ENCODE measurements at places on chromosomes 12 and 14.
A peak's percentile ranks its signal among the peaks of the same experiment; 100 is the strongest.

DNA sequence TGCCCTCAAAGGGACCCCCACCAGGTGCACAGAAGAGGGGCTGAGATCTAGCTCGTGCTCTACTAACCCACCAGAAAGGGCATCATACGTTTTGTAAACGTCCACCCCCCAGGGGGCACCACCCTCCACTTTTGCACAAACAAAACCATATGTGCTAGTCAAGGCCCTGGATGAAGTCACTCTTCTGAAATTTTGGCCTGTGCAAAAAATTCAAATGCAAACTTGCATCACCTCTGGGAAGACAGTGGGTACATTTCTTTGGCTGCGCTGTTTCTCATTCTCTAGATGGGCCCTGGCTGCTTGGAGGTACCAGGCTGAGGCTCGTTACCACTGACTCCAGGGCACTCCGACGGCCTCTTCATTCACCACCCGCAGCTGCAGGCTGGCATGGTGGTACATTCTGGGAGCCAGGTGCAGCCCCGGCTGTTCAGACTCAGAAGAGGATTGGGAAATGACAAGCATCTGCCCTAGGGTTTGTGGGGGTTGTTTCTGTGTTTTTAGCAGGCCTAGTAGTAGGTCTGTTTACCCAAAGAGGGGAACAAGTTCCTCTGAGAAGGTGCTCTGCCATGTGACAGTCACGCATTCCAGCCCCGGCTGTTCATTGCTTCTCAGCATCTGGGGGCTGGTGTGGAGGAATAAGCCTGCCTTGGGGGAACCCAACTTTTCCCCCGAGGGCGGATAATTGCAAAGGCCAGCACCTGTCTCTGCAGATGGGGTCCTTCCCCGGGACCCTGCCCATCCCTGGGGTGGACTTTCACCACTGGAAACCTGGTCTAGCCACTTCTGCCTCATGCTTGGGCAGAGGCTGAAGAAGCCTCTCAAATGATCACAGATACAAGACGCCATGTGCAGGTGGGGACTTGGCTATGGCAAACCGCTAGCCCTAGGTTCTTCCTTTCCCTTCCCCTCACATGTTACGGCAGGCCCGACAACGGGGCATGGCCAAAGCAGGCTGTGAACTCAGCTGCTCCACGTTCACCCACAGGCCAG is 147.6 kb downstream of the DPF3 start:
- no peak for DNase-seq

GRCh38 chr14:90857866-90858265 is 41.6 kb upstream of the TTC7B start:
- no peak for DNase-seq

- DNase-seq, result no peak
These were observed 6.0 kb downstream of the VPS37B start for GRCh38 chr12:122889761-122890520.

DNA sequence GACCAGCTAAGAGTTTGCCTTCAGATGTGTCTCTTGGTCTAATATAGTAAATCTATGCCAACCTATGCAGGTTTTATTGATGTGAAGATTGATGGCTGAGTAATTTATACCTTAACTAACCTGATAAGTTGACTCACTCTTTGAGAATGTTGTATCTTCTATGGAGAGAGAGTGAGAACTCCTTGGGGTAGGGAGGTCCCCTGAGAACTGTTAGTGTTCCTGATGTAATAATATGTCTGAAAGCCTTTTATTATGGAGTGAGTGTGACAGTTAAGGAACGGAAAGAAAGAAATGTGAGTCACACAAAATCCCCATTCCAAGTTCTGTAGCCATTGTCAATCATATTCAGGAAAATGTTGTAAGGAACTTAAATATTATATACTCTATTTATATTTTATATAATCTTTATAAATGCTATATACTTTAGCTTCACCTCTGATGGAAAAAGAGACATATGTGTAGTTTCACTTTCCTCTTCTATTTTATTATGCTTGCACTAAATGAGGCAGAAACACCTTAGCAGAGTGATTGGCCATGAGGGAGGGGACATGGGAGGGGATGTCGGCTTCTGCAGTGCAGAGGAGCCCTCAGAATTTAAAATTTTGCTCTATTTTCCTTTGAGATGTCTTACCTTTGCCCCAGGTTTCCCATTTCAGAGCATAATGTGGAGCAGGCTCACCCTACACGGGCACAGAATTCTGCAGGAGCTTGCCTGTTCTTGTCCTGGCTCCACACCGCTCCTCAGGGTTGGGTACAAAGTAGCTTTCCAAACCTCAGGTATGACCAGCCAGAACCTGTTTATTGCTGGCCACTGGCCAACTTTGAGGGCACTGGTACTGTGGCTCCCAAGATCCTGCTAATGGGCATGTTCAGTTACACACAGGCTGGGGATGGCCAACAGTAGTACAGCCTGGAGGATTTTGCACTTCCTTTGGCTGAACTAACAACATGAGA is 57.7 kb downstream of the ARF6 start:
- no peak for DNase-seq

DNA sequence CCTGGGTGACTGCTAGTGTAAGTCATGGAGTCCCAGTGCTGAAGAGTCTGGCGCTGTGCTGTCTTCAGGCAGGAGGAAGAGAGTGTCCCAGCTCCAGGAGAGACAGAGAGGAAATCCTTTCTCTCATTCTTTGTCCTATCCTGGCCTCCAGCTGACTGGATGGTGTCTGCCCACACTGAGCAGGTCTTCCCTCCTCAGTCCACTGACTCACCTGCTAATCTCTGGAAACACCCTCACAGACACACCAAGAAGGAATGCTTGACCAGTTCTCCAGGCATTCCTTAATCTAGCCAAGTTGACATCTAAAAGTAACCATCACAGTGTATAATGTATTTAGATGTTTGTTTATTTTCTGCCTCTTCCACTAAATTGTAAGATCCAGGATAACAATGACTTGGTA is 53.9 kb downstream of the EMP1 start:
- DNase-seq, result no peak

GRCh38 chr12:50933459-50934124 is 18.8 kb upstream of the HIGD1C start:
- peak; percentile 24 for DNase-seq

GRCh38 chr14:87540339-87540738 is 452.6 kb downstream of the GALC start:
- no peak for DNase-seq

- no peak for DNase-seq
These were observed 141.0 kb upstream of the ALG10B start for GRCh38 chr12:38175538-38175937.

DNA sequence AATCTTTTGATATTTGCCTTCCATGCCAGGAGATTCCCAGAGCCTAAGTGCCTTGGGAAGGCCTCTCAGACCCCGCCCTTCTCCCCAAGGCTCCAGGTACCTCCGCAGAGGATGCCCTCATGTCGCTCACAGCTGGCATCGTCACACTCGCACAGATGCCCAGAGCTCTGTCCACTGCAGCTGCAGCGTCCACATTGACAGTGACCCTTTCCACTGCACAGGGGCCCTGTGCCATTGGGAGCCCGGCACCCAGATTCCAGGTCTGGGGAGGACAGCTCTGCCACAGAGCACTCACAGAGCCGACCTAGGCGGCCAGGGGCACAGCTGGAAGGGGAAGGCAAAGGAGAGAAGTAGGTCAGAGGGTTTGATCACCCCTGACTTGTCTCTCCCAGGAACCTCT is 12.3 kb upstream of the CSAD start:
- no peak for DNase-seq

DNA sequence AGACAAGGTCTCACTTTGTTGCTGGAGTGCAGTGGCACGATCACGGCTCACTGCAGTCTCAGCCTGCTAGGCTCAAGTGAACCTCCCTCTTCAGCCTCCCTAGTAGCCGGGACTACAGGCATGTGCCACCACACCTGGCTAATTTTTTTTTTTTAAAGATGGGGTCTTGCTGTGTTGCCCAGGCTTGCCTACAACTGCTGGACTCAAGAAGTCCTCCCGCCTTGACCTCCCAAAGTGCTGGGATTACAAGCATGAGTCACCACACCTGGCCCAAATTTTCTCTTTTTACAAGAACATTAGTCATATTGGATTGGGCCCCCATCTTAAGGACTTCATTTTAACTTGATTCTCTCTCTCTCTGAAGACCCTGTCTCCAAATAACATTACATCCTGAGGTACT is 7.0 kb upstream of the HECTD4 start:
- no peak for DNase-seq

- DNase-seq, result no peak
These were observed 7.1 kb upstream of the PGF start for GRCh38 chr14:74962493-74962892.

DNA sequence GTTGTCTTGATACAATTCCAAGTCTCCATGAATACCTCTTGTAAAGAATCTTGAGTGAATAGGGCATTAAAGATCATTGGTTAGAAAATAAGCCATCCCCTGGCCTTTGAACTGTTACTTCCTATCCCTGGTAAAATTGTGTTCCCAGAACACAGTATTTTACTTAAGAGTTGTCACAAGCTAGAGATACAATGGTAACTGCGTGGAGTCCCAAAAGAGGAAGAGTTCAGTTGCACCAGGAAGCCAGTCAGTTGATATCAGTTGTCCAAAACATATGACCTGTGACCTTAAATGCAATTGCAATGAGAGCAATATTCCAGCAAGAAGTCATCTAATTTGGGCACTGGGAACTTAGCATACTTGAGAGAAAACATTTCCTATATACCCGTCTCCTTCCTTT is 117.3 kb downstream of the NEDD1 start:
- DNase-seq, result no peak

- DNase-seq, result no peak
These were observed 42.5 kb upstream of the MAP1LC3B2 start for GRCh38 chr12:116516657-116517056.

DNA sequence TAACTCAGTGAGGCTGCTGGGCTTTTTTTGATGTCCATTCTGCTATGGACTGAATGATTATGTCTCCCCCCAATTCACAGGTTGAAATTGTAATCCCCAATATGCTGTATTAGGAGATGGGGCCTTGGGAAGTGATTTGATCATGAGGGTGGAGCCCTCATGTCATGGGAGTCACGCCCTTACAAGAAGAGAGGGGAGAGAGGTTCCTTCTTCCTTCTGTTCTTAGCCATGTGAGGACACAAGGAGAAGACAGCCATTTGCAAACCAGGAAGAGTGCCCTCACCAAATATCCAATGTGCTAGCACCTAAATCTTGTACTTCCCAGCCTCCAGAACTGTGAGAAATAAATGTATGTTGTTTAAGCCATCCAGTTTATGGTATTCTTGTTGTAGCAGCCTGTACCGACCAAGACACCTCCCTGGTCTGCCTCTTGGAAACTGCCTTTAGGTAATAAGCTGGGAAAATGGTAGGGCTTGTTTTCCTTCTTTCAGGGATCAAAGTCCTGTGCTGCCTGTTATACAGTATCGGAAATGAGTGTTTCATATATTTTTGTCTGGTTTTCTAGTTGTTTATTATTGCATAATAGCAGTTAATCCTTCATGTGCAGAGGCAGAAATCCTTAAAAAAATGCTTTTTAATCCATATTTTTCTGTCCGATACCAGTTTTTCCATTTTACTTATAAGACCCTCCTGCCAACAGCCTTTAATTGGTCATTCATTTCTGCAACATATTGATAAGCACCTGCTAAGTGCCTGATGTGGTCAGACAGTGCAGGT is 16.3 kb downstream of the BORCS5 start:
- DNase-seq, result no peak

- peak; percentile 11 for DNase-seq
These were observed 41.4 kb downstream of the ACTN1 start for GRCh38 chr14:68937471-68938270.

GRCh38 chr14:89936654-89937185 is 17.8 kb downstream of the EFCAB11 start:
- DNase-seq, result no peak

DNA sequence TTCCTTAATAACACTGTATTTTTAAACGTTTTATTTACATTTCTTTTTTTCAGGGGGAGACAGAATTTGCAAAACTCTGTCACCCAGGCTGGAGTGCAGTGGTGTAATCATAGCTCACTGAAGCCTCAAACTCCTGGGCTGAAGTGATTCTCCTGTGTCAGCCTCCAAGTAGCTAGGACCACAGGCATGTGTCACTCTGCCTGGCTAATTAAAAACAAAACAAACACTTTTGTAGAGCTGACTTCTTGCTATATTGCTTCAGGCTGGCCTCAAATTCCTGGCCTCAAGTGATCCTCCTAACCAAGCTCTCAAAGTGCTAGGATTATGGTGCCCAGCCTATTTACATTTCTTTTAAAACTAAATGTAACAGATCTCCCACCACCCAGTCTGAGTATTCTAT is 12.7 kb downstream of the CPSF6 start:
- peak; percentile 12 for DNase-seq

- DNase-seq, result no peak
These were observed 111.9 kb downstream of the HMGA2 start for GRCh38 chr12:65935906-65936901.

DNA sequence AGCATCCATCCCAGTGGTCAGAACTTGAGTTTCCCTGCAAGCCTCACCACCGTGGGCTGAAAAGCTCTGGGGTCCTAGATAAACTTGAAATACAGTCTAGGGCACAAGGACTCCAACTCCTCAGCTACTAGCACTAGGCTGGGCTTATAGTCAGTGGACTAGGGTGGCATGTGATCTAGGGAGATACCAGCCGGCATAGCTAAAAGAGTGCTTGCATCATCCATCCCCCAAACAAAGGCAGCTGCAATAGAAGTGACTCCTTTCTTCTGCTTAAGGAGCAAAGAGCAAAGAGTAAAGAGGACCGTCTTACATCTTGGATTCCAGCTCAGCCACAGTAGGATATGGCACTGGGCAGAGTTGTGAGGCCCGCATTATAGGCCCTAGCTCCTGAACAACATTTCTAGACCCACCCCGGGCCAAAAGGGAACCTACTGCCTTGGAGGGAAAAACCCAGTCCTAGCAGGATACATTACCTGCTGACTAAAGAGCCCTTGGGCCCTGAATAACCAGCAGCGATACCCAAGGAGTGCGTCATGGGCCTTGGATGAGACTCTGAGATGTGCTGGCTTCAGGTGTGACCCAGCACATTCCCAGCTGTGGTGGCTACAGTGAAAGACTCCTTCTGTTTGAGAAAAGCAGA is 17.9 kb upstream of the SOS2 start:
- DNase-seq, result no peak

DNA sequence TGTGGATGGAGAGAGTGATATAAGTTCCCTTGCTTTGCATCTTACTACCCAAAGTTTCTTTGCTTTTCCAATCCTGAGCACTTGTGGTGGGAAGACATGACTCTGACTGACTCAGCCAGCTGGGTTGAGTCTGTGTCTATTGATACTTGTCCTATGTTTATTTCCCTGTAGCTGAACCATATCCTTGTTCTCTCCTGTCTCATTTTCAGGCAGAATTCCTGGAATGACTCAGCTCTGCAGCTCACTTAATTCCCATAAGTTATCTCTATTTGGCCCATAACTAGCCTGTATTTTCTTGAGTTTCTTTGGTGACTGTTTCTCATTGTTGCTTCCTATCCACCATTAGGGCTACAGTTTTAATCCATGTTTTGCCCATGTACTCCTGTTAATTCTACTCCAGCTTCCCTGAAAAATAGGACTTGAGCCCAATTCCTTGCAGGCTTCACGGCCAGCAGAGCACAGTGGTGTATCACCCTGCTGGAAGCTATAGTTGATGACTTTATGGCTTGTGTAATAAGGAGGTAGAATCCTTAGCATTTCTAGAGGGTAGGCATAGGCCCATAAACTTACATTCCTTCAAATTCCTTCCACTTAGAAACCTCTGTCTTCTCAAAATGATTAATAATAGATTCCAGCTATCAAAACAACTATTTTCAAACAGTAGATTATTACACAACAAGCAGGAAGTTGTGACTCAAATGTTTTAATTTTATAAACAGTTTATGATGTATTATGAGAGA is 183.1 kb downstream of the TMTC3 start:
- no peak for DNase-seq

- no peak for DNase-seq
These were observed 185.1 kb upstream of the C14orf180 start for GRCh38 chr14:104394409-104394851.

- DNase-seq, result no peak
These were observed 38.9 kb downstream of the FOXN3 start for GRCh38 chr14:89378119-89378518.
